A549 (cell line): ENCODE measurements at places on chromosomes 3 and 15.

DNA sequence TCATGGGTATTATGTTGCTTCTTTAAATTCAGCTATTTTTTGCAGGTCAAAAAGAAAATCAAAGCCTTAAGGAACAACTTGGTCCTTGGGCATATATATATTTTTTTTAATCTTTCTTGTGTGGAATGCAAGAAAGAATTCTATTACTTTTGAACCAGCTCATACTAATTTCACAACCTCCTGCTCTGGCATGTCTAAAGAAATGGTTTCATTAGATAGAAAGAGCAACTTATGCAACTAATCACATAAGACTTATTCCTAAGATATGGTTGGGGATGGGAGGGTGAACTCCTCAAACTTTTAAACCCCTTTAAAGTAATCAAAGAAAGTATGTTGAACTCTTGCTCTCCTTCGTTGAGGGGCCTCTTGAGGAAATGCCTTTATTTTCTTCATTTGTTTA lies 114.9 kb downstream of the GMNC start:
- no peak for DNase-seq

- DNase-seq = no peak
Measured at GRCh38 chr3:71441217-71441924, 142.2 kb downstream of the FOXP1 start.

DNA sequence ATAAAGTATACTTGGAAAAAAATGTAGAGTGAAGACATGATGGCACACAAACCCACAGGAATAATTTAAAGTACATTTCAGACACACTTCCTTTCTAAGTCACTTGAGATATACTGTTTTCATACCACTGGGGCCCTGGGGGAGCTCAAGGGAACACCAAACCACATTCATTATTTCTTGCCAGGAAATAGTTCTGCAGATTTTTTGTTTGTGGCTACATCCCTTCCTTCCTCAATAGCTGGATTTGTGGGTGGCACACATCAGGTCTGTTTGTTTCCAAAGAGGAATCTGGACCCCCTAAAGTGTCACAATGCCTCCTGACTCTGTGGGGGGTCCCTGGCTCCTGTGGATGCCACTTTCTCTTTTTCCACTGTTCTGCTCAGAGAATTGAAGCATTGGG lies 153.5 kb upstream of the COL8A1 start:
- DNase-seq = no peak

DNA sequence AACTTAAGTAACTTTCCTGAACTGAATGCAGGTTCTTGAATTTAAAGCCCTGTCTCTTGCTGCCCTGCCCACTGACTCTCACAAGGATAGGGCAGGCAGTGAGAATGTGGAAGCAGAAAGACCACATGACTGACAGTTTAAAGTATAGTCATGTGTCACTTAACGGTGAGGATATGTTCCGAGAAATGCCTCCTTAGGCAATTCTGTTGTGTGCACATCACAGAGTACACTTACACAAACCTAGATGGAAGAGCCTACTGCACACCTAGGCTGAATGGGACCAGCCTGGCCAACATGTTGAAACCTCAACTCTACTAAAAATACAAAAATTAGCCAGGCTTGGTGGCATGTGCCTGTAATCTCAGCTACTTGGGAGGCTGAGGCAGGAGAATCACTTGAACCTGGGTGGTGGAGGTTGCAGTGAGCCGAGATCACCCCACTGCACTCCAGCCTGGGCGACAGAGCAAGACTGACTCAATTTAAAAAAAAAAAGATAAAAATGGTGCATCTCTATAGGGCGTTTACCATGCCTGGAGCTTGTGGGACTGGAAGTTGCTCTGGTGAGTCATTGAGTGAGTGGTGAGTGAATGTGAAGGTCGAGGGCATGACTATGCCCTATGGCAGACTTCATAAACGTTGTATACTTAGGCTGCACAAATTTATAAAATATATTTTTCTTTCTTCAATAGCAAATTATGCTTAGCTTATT lies 18.9 kb upstream of the COPG1 start:
- peak; percentile 79 for DNase-seq

- DNase-seq = no peak
Measured at GRCh38 chr3:132788301-132788671, 66.1 kb upstream of the NPHP3 start.

DNA sequence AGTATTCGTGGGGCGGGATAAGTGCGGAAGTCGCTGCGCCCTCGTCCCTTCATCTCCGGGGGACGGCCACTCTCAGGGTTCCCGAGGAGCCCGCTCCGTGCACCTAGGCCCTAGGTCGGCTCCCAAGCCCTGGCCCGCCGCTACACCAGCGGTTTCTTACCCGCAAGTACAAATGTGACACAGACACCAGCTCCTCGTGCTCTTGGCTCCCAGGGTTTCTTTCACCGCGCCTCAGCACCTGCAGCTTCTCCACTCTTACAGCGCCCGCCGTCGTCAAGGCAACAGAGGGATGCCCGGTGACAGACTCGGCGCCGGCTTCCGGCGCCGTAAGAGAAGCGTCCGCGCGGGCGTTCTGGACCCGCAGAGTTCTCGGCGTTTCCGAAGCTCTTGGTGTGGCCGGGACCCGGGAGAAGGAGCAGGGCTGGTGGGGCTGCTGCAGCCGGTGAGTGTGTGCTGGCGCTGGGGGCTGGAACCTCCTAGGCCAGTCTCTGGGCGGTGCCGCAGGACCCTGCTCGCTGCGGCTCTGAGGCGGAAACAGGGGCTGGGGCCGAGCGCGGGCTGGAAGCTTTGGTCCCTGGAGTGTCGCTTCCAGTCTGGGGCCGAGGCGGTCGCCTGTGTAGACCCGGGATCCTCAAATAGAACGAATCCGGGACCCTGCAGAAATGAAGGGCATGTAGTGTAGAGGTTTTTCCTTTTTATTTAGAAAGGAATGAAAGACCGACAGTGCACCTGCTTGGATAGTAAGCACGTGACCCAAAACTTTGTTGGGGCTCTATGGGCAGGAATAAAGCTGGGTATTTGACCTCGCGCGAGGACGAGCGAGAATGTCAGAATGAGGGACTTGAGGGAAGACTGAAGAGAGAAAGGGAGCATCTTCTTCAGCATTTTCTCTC lies 155.4 kb upstream of the GOLGA6L4 start:
- DNase-seq = peak; percentile 13

DNA sequence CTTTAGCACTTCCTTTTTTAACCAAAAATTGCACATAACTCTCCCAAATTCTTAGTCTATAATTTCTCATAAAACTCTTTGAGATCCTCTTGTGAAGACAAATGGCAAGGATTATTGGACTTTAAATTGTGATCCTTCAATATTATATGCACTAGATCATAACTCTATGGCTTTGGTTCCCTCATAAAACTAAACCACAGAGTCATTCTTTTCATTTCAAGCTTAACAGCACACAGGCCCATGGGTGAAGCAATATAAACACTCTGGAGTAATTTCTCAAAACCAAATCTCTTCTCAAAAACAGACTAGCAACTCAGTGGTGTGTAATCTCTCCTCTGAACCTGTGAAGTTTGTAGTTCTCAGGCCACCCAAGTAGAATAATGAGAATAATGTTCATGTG lies 171.0 kb upstream of the NECTIN3 start:
- no peak for DNase-seq

DNA sequence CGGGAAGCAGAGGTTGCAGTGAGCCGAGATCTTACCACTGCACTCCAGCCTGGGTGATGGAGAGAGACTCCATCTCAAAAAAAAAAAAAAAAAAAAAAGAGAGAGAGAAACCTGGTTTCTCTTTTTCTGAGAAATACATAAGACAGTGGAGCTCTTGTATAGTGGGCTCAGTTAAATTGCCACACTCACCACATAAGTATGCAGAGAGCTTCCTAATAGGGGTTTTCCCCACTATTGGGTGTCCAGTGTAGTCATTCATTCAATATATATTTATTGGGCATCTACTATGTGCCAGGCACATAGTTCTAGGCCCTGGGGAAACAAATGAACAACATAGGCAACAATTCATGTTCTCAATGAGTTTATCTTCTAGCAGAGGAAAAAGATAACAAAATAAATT lies 48.9 kb upstream of the FMN1 start:
- DNase-seq = peak; percentile 18

GRCh38 chr15:66178531-66178910 lies 75.0 kb downstream of the MEGF11 start:
- no peak for DNase-seq

DNA sequence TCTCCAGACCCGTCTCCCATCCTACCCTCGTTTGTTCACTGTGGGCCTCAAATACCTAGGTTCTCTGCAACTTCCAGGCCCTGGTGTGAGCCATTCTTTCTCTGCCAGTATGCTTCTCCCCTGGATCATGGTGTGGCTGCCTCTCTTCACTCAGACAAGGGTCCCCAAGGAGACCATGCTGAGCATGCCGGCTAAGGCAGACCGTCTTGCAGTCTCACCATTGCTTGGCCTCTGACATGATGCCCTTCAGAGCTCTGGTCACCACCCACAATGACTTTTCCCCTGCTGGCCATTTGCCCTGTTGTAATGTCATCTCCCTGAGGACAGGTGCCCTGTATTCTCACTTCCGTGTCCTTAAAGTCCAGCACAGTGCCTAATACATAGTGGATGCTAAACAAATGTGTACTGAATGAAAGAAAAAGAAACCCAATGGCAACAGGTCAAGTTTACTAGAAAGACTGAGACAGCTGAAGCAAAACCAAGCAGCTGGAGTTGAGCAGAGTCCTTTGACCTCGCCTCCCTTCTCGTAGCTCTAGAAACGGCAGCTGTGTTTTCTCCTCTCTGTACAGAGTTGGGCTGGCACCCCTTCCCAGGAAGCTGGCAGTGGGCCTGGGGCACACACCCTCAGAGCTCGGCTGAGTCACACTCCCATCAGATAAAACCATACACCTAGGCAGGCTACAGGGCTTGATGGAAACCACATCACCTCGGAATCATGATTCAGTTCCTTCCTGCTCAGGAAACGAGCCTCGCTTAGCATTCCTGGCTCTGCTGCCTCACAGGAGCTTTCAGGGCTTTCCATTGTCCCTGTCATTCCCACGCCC lies 8.6 kb downstream of the TLR9 start:
- peak; percentile 14 for DNase-seq

- DNase-seq = no peak
Measured at GRCh38 chr3:115624029-115624741, 875 bp downstream of the GAP43 start.

DNA sequence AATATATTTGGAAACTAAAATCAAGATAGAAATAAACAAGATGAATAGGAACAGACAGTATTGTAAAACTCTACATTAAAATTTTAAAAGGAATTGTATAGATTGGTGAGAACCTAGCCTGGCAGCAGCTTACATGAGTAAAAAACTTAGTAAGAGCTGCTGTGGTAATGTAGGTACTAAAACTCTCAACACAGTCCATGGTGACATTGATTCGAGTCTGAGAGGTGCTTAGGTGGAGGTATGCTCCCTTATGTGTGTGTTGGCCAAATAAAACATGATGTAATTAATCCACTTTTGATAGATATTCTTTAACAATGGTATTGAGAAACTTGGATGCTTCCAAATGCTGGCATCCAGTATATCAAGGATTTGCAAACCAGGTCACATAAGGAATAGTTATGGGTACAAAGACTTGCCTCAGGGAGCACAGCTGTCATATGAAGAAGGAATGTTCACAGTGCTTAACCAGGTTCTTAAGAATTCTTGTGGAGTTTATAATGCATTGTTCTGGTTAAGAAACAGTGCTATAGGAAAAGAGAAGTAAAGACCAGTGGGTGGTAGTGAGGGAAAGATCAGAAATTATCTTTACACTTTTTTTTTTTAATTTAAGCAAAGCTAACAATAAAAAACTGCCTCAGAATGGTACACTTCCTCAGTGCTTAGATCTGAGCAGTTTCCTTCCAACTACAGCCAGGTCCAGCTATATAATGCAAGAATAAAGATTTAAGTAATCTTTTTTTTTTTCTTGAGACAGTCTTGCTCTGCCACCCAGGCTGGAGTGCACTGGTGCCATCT lies 24.6 kb upstream of the IL20RB start:
- DNase-seq = no peak

DNA sequence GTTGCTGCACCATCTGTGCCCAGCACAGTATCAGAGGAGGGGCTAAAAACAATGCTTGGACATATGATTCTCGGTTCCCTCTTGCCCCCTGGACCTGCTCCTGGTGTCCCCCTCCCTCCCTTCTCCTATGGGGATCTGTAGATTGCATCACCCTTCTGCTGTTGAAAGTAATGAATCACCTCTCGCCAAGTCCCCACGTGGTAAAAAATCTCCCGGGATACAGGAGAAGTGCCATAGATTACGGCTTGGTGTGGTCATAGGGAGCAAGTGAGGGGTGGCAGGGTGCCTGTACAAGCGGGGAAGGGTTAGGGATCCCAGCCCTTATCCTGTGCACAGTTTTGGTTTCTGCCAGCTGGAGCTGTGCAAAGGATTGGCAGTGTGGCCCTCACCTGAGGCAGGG lies 37.7 kb downstream of the AMOTL2 start:
- DNase-seq = no peak

DNA sequence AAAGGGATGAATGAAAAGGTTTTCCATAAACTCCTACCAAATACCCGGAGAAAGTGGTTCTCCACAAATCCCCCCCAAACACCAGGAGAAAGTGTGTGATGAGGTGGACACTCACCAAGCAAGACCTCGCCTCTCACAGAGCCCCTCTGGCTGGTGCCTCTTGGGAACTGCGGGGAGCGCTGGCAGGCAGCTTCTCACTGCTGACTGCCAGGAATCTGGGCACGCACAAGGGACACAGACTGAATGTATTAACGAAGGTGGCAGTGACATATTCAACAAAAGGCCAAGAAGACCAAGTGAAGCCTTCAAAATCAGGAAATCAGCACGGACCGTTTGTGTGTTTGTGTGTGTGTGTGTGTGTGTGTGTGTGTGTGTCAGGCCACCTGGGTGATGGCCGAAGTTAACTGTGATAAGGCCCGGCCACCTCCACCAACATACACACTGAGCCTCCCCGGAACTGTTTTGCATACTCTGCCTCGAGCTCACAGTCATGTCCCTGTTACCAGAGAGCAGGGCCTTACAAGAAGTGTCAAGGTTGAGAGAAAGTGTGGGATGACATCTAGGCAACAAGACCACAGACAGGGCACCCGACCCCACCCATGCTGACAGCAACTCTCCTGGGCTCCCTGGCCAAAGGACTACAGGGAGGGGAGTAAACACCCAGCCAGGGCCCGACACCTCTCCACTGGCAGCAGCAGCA lies 18.0 kb downstream of the ATP10A start:
- no peak for DNase-seq

DNA sequence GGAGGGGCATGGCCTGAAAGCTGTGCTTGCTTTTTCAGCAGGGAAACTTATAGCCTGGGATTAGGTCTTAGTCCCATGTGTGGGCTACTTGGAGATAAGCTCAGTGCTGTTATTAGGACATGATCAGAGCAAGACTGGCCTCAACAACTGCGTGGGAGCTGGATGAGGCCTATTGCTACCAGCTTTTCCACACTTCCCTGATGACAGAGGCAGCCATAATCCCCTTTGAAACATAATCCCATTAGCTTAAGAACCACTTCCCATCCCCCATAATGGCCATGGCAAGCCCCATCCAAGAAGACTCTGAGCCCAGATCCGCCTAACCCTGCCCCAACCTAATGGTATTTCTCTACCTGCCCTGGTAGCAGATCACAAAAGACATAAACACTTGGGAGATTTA lies 26.6 kb upstream of the GK5 start:
- no peak for DNase-seq
